ENCODE measurements at places on chromosomes 6 and 20.
A peak's percentile ranks its signal among the peaks of the same experiment; 100 is the strongest.

DNA sequence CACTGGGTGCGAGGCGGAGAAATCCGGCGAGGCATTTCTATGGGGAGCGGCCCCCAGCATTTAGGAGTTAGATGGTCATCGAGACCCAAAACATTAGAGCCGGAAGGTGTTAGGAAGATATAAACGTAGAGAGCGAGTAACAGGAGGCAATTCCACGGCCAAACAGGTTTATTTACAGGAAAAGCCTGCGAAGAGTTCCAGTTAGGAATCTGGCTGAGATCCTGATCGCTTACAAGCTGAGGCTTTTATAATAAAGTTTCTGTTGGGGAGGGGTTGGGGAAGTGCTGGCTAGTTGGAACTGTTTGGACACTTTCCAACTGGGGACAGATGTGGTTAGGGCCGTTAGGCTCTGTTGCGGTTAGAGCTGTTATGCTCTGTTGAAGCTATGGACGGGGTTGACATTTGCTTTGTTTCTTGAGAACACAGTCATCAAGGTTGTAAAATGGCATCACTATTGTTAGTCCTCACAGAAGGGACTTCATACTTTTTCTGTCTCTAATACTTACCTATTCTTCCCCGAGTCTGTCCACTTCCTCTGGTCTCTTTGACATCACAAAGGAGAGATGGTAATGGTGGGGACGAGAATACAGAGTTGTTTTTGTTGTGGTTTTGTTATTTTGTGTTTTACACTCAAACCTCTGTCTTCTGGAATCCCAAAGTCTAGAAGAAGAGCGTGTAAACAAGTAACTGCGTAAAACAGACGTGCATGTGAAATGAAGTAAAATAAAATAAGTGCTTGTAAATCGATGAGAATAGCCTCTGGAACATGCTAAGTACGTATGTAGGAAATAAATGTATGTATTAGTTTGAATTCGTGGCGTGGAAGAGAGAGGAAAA, 554 bp upstream of the ZSCAN31 start:
- DNase-seq: no peak

DNA sequence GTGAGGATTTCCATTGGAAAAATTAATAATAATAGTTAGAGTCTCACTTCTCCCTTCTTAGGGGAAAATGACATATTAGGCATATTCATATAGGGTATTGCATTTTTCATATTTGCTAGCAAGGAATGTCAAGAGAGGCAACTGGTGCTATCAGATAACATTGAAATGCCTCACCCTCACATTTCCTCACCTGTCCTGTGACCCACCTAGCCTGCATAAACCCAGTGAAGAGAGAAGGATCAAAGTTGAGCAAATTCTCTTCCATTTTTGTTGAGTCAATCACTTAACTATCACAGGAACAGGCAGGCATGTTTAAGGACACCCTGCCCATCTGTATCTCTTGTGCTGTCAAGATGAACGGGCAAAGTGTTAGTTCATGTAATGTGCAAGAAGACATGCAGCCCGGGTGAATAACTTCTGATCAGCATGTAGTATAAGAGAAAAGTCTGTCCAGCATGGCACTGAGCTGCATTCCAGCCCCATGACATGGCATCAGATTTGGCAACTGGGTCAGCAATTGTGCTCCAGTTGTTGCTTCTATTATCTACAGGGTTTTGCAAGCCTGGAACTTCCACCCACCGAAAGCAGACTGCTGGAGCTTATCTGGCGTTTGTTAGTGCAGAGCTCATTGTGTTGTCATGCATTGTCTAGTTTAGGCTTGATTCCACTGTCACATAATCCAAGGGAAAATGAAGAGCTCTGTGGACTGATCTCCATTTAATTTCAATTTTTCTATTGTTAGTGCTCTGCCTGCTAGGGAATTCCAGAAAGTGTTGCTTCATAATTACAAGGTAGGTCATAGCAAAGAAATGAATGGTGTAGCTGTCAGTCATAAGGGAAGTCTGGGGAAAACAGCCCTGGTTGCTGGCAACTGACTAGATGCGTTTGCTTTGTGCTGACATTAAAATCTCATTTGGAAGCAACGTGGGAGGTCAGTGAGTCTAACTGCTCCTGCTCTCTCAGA, 138.4 kb upstream of the TNFAIP3 start:
- no peak for DNase-seq

- DNase-seq: peak; percentile 40
Observed at GRCh38 chr6:11363881-11364576, 131.6 kb upstream of the NEDD9 start.

DNA sequence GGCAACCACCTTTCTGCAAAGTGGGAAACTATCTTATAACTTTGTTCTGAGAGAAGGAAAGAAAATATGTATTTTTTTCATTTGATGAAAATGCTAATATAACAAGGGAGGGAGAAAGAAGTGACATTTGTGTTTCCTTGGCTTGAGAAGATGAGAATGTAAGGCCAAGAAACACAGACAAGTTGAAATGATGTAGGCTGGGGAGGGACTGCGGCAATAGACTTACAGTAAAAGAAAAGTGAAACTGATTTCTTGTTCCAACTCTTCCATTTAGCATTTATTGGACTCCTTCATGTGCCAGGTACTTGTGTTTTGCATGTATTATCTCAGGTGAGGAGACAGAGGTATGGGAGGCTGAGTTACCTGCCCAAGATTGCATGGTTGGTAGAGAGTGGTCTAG, 130.9 kb downstream of the CARMIL1 start:
- DNase-seq: no peak

DNA sequence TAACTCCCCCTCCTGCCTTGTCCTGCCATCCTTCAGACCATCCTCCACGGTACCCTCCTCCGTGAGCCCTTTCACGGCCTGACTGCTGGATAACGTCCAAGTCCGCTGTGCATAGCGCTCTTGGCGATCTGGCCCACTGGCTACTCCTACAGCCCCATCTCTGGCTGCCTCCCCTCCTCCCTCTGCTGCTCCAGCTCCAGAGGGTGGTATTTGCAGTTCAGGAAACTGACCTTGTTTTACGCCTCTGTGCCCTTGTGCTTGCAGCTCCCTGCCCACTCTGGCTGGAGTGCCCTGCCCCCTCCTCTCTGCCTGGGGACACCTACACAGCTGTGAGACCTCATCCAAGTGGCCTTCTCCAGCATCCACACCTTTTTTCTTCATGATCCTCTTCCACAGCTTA, 6.5 kb upstream of the RREB1 start:
- DNase-seq: no peak

- DNase-seq: no peak
Observed at GRCh38 chr6:105994118-105994590, 92.0 kb upstream of the PRDM1 start.

GRCh38 chr6:92315312-92315711, 1104.0 kb downstream of the EPHA7 start:
- DNase-seq: no peak

All from stimulated activated CD4-positive, alpha-beta T cell treated with anti-CD3 and anti-CD28 coated beads, TNF-alpha, amount 100 ng/mL, for 24 hours (primary cell).